ENCODE measurements at places on chromosomes 11 and 22.
A peak's percentile ranks its signal among the peaks of the same experiment; 100 is the strongest.

- no peak for DNase-seq
These were observed 21.1 kb downstream of the SHISA8 start for GRCh38 chr22:41893591-41894375.

GRCh38 chr11:60130496-60130895 is 42.0 kb downstream of the MS4A2 start:
- DNase-seq, result peak; percentile 35

DNA sequence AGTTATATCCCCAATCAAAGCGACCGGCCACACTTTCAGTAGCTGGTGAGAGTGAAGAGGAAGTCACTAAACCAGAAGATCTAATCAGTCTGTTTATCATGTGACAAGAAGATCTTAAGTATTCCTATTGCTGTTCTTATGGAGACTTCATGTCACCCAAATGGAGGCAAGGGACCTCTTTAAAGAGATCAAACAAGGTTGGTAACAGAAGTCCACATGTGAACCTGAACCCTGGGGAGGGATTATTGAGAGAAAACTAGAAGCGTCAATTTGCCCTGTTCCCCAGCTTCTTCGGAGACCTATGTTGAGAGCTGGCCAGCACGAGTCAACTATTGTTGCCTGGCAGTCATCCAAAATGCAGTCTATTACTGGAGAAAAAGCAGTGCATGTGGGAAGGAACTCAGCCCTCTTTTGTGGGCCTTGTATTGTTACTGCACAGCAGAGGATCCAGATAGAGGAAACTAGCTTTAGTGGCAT is 76.9 kb upstream of the CTSC start:
- DNase-seq, result peak; percentile 13

GRCh38 chr22:38181453-38182200 is at the start of gene PLA2G6:
TSS of gene PLA2G6 (minus strand) at chr22:38181830. CDS start at chr22:38169426, 12,404 bp downstream.
- peak; percentile 95 for DNase-seq

DNA sequence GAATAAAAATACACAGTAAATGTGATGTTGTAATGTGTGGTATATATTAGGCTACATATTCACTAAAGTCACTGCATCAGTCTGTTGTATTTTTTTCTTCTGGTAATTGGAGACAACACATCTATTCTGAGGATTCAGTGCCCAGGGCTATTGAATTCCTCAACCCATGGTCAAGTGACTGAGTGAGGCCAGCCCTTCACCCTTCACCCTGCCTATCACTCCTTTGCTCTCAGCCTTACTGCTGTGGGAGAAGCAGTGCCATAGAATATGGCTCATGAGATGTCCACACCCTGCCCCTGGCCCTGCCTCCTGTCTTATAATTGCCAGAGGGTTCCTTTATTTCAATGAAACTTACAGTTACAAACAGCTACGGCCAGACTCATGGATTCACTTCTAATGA is 295.6 kb downstream of the NTM start:
- no peak for DNase-seq

DNA sequence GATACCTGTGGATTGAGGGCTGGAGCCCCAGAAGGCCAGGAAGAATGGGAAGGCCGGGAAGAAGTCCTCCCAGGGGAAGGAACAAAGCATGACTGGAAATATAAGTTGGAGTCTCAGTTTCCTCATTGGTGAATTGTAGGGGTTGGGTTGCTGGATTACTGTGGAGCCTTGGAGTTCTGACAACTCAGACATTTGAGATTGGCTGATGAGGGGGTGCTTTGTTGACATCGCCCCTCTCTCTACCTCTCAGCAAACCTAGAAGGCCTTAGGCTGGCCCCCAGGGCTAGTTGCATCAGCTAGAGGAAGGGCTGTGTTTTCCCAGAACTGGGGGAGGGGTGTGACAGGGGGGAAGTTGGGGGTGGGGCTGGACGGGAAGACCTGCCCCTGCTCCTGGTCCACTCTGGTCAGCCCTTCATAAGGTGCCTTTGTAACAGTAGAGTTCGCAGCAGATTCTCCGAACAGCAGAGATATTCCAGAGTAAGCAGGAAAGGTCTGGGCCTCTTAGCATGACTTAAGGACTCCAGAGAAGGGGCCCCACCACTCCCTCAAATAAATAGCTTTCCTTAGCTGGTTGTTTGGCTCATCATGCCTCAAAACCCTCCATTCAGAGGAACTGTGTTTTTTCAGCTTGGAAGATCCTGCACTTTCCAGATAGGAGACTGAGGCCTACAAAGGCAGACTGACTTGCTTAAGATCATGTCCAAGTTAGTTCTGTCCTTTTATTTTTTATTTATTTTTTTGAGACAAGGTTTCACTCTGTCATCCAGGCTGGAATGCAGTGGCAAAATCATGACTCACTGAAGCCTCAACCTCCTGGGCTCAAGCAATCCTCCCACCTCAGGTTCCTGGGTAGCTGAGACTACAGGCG is 12.5 kb upstream of the THRSP start:
- DNase-seq, result no peak

- no peak for DNase-seq
These were observed 104.5 kb upstream of the OPCML start for GRCh38 chr11:133636711-133637355.

DNA sequence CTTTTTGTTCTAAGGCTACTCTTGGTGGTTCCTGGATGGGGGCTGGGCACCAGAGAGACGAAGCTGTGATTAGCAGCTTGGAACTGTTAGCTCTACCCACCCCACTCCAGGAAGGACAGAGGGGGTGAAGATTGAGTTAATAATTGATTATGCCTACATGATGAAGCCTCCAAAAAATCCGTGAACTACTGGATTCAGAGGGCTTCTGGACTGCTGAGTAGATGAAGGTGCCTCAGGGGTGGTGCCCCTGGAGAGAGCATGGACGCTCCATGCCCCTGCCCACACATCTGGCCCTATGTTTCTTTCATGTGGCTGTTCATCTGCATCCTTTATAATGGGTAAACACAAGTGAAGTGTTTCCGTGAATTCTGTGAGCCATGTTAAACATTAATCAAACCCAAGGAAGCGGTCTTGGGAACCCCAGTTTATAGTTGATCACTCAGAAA is 47.3 kb upstream of the CYP2D6 start:
- DNase-seq, result no peak

- no peak for DNase-seq
These were observed 773.2 kb downstream of the DLG2 start for GRCh38 chr11:84853841-84854497.

- no peak for DNase-seq
These were observed 20.1 kb downstream of the OOSP3 start for GRCh38 chr11:59898650-59899049.

- no peak for DNase-seq
These were observed 1323.0 kb downstream of the BRD1 start for GRCh38 chr22:48504519-48505140.

DNA sequence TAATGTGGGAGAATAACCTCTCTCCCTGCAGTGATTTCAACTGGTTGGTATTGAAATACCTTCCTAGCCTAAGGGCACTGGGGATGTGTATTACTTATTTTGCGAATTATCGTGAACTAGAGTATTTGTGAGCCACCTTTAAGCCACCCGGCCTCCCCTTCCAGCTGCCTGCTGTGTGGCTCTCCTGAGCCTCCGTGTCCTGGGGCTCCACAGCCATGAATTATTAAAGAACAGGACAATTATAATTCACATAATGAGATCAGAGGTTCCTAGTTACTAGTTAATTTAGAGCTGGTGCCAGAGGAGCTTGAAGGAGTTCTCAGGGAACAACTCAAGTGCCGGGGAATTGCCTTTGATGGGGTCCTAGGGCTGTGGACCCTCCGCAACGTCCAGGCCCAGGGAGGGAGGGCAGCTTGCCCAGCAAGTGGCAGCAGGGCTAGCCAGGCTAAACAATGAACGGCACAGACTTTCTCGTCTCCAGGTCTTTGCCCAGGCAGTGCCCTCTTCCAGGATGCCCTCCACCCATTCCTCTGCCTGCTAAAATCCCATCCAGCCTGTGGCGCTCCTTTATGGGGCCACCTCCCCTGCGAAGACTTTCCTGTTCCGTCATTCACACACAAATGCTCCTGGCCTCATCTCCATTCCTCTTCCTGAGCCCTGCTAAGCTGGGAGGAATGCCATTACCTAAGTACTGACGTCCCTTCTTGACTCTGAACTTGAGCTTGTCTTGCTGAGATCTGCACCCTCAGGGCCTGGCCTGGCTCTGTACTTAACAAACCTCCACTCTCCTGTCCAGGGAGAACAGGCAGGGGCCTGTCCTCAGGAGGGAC is 91.5 kb downstream of the RTL6 start:
- no peak for DNase-seq

DNA sequence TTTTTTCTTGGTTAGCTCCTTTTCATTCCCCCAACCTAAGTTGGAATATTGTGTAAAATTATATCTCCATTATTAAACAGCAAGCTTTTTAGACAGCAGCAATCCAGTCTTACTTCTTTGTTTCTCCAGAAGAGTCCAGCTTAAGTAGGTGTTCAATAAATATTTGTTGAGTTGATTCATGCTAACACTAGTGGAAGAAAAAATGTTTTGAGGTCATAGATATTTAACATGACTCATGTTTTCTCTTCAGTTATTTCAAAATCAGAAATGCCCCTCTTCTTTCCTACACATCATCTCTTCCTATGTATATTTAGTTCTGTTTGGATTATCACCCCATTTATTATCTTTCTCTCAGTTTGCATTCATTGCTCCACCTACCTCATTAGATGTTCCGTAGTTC is 20.3 kb downstream of the CCDC83 start:
- DNase-seq, result peak; percentile 24

DNA sequence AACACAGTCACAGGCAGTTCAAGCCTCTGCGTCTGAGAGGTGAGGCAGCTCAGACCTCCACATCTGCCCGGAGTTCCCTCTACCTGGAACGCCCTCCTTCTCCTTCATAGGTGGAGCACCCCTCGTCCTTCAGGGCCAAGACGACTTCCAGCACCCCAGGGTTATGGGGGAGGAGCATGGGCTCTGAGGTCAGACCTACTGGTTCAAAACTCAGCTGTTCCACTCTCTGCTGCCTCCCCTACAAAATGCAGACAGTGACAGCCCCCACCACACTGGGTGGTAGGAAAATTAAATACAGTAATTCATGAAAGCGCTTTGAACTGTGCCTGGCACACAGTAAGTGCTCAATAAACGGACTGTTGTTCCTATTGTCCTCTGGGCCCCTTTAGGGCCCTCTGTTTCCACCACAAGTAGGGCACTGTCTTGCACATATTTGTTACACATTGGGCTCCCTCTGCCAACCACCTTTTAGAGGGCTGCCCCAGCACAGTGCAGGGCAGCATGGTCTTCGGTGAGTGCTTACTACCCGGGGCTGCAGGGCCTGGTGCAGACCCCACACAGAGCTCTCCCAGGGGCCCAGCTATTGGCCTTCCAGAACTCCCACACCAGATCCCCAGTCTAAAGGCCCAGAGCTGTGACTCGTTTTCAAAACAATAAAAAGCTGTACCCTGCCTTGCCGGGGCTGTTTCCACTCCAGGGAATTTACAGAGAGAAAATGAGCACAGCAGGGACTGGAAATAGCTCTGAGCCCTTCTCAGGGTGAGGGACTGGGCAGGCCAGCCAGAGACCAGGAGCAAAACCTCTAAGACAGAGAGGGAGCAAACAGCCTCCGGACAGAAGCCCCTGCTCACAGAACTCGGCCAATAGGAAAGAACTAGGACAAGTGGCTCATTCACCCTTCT is 2.5 kb downstream of the TMEM184B start:
- no peak for DNase-seq

DNA sequence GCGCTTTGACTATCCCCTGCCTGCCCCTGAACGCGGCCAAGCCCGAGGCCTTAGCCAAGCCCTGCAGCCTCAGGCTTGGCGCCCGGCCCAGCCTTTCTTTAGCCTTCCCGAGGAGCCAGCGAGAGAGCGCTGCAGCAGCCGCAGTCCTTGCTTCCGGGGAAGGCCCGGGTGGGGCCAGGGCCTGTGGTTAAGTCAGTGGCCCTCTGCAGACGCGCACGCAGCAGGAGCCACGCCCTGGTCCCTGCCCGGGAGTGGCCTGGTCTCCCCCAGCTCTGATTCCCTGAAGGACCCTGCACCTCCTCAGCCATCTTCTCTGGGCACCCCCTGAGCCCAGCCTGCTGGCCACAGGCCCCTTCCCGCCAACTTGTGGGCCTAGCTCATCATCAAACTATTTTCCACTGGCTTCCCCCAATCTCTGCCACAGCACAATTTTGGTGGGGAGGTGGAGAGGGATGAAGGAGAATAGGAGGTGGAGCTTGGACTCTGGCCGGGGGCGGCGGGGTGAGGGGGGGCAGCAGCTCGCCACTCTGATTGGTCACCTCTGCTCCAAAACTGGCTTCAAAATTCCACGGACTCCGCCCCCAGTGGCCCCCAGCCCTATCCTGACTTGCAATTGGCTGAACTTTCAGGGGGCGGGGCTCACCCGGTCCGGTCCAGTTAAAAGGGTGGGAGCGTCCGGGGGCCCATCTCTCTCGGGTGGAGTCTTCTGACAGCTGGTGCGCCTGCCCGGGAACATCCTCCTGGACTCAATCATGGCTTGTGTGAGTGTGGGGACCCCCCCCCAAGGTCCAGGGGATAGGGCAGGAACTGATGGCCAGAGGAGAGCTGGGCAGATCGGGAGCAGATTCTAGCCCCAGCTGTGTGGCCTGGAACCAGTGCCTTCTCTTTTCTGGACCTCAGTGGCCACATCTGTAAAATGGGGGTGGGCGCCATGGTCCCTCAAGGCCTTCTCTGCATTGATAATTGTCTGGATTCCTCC is at the start of gene LGALS1:
Gene LGALS1 (plus strand): TSS at position 686 of the 979 bp plus-strand sequence. CDS start 67 bp downstream, at position 753.
- DNase-seq, result peak; percentile 92

DNA sequence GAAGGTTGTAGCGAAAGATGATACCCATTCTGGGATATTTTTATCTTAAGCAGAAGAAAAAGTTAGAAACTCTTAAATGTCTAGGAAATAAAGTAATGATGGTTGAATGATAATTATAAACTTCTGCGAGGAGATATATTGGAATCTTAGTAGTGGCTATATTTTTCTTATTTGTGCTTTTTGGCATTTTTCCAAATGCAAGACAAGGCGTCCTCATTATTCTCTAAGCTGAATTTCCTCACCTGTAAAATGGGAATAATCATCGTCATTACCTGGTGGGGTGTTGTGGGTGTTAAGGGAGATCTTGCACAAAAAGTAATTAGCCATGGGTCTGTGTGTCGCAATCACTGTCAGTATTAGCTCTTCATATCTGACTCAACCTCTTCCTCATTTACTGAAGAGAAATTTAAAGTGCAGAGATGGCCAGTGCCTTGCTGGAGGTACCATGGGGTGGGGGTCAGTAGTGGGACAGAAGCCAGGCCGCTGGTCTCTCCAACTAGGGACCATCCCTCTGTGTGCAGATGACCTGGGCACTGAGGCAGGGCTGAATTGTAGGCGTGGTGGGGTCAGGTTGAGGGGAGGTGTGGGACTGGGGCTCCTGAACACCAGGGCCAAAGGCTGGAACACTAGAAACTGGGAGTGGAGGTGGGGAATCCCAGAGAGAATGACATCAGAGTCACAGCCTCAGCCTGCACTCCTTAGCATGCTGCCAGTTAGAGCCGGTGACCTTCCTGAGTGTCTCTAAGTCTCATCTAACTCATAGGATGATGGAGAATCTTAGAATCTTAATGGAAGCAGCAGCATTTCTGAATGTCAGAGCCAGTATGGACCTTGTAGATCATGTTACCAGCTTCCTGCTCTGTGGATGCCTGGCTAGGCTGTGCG is 4.1 kb downstream of the PITPNM1 start:
- no peak for DNase-seq
